Daoy (cell line): ENCODE measurements at places on chromosomes 4 and X.
A peak's percentile ranks its signal among the peaks of the same experiment; 100 is the strongest.

DNA sequence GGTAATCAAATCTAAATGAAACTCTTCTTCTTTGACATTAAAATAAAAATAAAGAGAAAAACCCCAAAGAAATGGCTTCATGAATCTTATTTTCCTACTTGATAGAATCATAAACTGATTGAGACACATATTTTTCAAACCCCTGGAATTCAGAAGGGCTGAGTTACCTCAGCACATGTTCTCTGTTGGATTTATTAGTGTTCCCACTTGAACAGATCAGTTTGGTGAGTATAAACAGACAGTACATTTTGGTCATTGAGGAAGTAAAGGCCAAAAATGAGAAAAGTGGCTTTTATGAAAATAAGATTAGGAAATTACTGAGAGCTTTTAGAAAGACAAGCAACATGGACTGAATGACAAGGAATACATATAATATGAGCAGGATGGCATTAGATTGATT lies 620.4 kb downstream of the ANKRD50 start:
- DNase-seq: no peak

DNA sequence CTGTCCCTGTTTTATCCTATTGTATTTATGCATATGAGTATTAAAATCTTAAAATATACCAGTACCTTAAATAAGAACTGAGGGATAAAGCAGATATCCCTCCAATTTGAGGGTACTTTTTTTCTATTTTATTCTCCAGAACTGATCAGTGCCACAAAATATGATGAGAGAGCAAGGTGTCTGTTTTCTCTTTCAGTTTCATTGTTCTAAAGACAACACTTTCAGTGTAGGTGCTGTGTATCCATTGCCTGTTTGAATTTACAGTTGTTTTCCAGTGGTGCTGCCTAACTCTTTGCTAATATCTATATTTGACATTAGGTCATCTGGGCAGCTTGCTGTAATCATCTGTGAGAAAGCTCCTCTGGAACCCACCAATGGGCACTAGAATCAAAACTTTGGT lies 394.7 kb downstream of the IL1RAPL1 start:
- no peak for DNase-seq

DNA sequence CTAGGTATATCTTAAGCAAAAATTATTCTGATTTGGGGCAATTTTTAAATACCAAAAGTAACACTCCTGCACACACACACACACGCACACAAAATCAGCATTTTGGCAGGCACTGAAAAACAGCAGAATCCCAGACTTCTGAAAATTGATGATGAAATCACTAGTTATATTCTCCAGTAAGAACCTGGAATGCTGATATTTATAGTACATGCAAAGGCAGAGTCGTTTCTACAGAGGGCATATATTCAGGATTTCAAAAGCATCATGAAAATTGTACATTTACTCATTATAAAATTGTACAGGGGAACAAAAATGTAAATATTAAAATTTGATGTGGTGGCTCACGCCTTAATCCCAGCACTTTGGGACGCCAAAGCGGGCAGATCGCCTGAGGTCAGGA lies 352.5 kb upstream of the PITX2 start:
- no peak for DNase-seq

- DNase-seq: no peak
Measured at GRCh38 chrX:31228415-31228832, 156.6 kb upstream of the FTHL17 start.

DNA sequence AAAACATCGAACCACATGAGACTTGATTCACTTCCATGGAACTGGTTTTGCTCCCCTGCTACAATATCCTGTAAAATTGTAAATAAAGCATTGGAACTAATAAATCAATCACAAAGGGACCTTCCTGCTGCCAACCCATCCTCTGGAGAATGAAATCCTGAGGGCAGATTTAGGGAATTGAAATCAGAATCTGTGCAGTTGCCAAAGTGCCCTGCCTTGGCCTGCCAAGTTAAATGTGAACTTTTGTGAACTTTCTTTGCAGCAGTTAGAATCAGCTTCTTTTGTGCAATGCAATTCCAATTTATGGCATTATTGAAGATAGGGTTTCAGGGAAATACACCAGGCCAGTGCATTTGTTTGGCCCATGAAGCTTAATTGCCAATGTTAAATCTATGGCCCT lies 263.1 kb downstream of the PTTG2 start:
- no peak for DNase-seq

- DNase-seq: peak; percentile 11
Measured at GRCh38 chr4:61462451-61463326, 262.6 kb downstream of the ADGRL3 start.

DNA sequence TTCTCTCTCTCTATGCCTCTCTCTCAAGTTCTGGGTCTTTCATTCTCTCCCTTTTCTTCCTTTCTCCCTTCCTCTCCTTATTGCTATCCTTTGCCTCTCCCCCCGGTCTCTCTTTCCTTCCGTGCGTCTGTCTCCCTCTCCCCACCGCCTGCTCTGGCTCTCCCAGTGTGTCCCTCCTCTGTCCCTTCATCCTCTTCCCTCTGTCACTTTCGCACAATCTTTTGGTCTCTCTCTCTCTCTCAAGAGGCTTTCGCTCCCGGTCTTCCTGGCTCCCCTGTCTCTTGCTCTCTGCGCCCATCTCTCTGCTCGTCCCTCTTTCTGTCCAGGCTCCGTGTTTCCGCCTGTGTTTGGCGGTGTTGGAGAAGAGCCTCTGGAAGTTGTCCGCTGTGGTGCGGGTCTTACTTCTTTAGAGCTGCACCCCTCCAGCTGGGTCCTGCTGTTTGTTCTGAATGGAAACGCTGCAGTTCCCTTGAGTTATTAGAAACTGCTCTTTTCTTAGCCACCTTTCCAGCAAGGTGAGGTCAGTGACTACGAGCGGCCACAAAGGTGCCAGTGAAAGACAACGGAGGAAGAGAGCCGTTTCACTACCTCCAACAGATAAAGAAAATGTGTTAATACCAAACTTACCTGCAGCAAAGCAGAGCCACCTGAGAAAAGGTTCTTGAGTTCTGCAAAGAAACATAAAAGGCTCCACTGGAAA lies 1.1 kb downstream of the BMPR1B start:
- DNase-seq: peak; percentile 13

GRCh38 chrX:16239211-16239610 lies 71.9 kb downstream of the MAGEB17 start:
- peak; percentile 75 for DNase-seq

- DNase-seq: no peak
Measured at GRCh38 chr4:26076000-26076587, 162.1 kb downstream of the SMIM20 start.
